Suppressor macrophage (primary cell): ENCODE measurements at places on chromosomes 1 and 21.

DNA sequence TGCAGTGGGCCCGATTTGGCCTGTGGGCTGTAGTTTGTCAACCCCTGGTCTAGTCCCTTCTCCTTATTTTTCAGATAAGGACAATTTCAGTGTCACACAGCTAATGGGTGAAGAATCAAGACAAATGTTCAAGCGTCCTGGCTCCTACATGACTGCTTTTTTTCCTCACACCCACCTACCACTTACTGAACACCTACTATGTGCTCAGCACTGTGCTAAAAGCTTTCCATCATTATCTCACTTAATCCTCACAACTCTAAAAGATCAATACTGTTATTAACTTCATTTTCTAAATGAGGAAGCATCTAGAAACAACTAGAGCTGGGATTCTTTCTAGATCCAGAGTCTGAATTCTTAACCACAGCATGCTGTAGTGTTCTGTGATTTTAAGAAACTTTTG is 68.5 kb upstream of the EFHD2 start:
- DNase-seq = no peak

- no peak for DNase-seq
Observed at GRCh38 chr1:228691211-228691610, 44.1 kb upstream of the RHOU start.

- peak; percentile 41 for DNase-seq
Observed at GRCh38 chr21:31184459-31184858, 146.2 kb upstream of the KRTAP19-8 start.

DNA sequence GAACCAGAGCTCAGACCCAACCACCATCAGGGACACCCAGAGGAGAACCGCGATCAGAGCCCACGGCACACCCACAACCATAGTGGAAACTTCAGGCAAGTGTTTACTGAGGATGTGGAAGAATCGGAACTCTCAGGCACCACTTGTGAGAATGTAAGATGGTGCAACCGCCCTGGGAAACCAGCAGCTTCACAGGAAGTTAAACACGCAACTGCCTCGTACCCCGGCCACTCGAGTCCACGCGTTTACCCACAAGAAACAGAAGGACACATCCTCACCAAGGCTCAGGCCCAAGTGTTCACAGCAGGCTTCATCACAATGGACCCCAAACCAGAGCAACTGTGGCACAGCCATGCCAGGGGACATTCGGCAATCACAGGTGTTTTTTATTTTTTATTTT is 51.4 kb upstream of the COL6A2 start:
- no peak for DNase-seq

- DNase-seq = no peak
Observed at GRCh38 chr1:199404191-199404590, 623.3 kb upstream of the NR5A2 start.

GRCh38 chr1:28067523-28068090 is 20.8 kb downstream of the EYA3 start:
- no peak for DNase-seq

GRCh38 chr1:3617806-3618345 is 6.6 kb upstream of the MEGF6 start:
- DNase-seq = no peak
